ENCODE measurements at places on chromosomes 16 and 17.
A peak's percentile ranks its signal among the peaks of the same experiment; 100 is the strongest.

DNA sequence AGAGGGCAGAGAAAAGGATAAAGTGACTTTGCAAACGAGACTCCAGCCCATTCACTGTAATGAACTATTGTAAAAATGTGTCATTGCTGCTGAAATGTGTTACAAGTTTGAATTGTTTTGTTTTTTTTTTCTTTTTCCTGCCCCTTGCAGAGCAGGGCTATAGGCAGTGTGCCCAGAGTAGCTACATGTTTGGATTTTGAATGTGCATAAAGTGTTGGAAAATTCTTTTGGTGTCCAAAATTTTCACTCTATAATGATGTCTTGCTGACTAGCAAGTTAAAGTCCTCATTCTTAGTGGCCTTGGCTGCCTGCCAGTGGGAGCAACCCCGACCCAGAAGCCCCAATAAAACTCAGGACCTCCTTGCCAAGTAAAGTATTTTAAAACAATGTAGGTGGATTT is 66.5 kb downstream of the IGF2BP1 start:
- no peak for DNase-seq

DNA sequence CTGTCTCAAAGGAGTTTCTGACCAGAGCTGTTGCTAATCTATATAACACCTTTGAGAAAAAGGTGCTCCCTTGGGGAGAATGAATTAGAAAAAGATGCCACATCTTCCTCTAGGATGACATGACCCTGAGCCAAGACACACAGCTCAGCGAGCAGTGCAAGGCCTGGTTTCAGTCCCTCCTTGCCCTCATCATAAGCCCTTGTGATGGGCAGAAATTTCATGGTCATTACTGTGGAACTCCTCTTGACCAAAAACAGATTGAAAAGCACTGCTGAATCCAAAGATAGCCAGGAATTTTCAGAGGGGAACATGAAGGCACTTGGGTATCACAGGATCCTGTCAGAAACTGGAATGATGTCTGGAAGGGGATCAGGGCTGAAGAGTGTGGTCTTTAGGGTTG is 74.1 kb upstream of the IRX6 start:
- DNase-seq, result no peak

- no peak for DNase-seq
These were observed 9.3 kb upstream of the KREMEN2 start for GRCh38 chr16:2954656-2955381.

DNA sequence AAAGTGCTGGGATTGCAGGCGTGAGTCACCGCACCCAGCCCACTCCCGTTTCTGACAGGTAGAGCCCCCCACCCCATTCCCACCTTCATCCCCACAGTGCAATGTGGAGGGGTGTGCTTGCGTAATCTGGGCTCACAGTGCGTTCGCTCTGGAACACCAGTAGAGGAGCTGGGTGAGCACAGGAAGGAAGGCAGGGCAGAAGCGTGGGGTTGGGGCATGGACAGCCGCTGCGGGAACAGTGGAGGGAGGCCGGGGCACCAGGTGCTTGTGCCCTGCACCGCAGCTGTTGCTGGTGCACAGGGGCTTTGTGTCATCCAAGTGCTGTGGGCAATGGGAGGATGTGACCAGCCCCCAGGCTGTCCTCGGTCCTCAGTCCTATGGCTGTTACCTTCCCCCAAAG is 24.7 kb downstream of the KDM8 start:
- peak; percentile 29 for DNase-seq

DNA sequence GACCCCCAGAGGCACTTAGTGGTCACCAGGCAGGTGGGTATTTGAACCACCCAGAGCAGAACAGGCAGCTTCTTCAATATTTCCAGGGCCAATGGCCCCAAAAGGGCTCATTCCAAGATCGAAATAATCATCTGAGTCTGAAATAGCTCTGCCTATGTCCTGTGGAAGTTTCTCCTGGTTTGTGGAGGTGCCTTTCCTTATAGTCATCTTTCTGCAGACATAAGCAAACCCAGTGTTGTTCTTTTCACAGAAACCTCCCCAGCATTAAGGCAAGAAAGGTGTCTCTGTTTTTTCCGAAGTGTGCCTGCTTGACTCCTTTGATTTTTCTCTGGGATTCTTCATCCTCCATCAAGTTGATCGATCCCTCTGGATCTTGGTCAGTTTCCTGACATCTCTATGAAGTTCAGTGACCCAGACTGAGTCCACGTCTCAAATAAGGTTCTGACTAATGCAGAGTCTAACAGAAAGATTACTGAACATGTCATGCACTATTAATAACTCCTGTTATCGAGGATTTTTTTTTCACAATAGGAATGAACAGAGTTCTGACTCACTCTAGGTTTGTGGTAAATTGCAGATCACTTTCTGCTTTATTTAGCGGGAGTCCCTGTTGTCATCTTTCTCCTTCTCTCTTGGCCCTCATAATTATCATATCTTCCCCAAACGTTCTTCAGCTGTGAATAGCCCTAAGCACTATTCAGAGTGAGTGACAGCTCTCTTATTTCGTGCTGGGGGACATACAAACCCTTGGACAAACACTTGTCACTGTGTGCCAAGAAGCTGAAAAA is 1.5 kb downstream of the LRRC3C start:
- DNase-seq, result peak; percentile 78

DNA sequence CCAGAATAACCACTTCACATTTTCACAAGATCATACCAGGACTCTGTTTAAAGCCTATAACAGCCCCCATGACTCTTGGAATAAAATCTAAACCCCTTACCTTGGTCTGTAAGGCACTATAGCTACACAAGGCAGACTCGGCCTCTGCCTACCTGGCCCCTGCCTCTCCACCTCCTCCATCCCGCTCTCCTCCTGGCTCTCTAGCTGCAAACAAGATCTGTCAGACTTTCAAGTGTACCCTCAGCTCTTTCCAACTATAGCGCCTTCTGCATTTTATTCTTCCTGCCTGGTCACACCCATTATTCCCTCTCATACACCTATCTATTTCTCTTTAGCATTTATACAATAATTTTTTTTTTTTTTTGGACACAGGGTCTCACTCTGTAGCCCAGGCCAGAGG is 8.2 kb downstream of the USP31 start:
- no peak for DNase-seq

GRCh38 chr17:75931062-75931461 is 9.8 kb downstream of the FBF1 start:
- no peak for DNase-seq

DNA sequence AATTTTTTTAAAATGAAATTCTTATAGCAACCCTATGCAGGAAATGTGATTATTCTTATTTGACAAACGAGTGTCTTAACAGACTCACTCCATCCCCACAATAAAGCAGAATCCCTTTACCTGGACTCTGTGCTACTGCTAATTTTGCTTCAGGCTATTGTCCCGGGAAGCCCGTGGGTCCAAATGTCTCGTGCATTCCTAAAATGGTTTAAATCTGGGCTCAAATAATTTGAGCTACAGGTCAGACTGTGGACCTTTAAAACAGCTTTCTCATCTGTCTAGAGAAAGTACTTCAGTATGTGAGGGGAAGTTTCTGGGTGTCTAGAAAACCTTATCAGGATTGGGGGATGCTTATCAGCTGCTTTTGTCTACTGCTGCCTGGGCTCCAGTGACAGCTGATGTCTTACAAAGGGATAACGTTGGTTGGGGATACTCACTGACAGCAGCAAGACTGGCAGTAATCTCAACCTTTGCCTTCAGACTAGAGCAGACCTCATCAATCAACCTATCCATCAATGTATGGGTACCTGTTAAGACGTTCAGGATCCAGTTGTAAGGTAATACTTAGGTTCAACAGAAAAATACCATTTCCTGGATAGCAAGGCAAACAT is 197.9 kb upstream of the CDH11 start:
- no peak for DNase-seq

GRCh38 chr17:53765129-53765528 is 57.6 kb upstream of the KIF2B start:
- DNase-seq, result no peak

- DNase-seq, result peak; percentile 91
These were observed at the start of gene LPCAT2 for GRCh38 chr16:55508941-55509931. Gene LPCAT2 (plus strand): TSS chr16:55509072. CDS start chr16:55509182, 110 bp downstream.

DNA sequence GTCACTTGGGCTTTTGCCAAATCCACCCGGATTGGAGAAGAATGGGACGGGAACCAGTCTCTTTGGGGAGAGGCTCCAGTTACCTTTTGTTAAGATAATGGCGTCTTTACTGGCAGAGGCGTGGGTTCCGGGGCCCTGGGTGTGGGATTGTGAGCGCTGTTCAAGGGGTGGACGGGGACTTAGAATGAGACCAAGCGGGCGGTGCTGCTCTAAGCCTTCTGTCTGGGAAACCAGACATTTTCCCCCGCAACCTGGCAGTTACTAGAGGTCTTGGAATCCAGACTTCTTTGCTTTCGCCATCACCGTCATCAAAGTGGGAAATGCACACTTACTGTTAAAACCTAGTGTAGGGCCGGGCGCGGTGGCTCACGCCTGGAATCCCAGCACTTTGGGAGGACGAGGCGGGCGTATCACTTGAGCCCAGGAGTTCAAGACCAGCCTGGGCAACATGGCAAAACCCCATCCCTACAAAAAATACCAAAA is 706 bp downstream of the TEN1 start:
- no peak for DNase-seq

- DNase-seq, result peak; percentile 36
These were observed 136.6 kb upstream of the RPH3AL start for GRCh38 chr17:488993-489757.

DNA sequence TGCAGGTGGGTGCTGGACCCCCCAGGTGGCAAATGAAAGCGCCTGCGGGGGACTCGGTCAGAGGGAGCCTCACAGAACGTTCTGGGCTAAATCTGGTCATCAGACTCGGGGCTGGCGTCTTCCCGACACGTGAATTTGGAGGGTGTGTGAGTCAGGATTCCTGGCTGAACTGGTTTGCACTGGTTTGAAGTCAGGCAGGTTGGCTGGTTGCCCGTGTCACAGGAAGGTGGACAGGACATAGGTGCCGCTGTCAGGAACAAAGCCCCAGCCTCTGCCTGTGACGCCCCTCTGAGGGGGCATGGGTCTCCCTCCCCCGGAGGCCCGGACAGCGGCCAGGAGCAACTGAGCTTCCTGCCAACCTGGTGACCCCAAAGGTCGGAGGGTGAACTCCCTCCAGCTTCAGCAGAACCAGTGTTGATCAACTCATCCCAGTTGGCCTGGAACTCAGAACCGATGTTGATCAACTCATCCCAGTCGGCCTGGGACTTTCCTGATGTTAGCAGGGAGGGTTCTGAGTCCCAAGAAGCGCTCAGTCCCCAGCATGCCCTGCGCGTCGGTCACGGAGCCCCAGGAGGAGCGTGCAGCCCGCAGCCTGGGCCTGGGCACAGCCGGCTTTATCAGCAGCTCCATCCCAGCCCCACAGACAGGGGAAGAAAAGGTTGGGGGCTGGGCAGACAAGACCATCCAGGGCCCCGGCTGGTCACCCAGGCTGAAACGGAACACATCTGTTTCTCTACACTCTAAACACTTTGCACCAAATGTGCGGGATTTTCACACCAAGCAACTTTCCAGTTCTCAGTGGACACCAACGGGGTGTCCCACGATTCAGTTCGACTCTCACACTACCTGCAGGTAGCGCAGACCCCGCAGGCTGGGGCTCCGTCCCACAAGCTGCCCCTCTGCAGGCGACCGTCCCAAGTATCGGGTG is 14.4 kb upstream of the METRNL start:
- DNase-seq, result no peak

DNA sequence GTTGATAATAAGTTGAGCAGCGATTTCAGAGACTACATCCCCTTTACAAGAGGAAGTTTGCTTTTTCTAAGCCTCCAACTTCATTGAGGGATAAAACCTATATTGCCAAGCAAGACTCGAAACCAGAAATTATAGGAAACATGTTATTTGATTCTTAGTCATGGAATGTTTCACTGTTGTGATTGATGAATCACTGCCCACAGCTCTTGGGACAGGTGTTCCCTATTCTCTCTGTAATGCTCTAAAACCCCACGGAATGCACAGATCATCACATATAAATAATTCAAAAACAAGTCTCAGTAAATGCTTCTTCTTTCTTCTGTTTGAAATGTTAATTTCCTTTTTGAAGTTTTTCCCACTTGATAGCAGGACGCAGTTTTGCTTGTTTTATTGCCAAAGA is 809.5 kb upstream of the GOT2 start:
- no peak for DNase-seq

DNA sequence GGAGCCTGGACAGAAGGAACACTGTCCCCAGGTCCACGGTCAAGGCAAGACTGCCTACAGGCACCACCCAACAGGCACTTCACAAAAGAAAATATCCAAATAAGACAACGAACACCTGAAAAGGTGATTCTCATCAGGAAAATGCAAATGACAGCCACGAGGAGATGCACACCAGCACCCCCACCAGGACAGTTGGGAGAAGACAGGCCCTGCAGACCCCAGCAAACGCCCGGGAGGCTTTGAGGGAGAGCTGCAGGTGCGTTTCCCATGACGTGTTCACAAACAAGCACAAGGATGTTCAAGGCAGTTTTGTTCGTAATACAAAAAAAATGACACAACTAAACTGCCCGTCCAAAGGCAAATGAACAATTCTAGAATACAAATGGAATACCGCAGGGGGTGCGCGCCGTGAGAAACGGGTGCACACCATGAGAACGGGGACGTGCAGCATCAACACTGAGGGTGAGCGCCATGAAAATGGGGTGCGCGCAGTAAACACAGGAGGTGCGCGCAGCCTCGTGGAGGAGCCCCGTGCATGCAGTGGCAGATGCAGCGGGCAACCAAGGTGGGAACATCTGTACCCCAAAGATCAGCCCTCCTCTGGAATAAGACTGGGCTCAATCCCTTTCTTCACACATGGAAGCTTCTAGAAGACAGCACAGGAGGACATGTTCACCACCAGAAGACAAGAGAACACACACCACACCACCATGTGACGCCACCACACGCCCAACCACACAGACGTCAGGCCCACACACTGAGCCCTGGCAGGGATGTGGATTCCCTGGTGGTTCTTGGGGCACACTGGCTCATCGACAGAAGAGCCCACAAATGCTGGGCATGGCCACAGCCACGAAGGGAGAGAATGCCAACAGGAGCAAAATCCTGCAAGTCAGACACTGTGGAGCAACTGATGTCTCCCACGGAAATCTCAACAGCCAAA is 91.2 kb downstream of the ZNF778 start:
- DNase-seq, result no peak

GRCh38 chr17:76102944-76103273 is 678 bp downstream of the EXOC7 start:
- no peak for DNase-seq

DNA sequence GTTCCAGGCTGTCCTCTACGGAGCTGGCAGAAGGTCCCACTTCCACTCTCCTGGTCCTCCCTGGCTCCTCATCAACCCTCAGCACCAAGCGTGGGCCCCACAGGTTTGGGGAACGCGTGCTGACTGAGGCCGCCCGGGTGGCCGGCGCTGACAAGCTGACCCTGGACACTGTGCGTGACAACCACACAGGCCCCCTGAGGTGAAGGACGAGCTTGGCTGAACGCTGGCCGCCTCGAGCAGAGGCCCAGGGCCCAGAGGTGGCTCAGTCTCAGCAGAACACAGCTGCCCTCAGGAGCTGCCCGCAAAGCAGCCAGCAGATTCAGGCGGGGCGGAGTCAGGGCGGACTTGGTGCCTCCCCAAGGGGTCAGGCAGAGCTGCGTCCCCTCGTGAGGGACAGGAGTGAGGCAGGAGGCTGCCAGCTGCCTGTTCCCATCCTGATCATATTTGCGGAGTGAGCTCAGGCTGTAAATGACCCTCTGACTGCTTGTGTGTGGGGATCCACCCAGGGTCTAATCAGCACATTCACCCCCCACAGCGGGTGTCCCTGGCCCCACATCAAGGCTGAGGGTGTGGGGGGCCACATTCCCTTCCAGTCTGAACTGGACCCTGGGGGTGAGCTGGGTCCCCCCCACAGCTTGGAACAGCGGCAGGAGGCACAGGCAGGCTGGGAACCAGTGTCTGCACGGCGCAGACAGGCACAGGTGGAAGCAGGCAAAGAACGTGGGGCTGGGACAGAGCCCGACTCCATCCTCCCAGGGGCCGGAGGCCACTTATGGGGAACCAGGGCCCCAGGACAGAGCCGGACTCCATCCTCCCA is 105.1 kb upstream of the METRNL start:
- no peak for DNase-seq

Data from NB4 (cell line).